CD4-positive, alpha-beta T cell treated with Interferon gamma for 1 hour (primary cell): ENCODE measurements at places on chromosomes 5 and 9.

GRCh38 chr5:6544561-6544935 is 88.3 kb downstream of the NSUN2 start:
- no peak for DNase-seq

- no peak for DNase-seq
Observed at GRCh38 chr9:128369024-128369706, 2.0 kb upstream of the URM1 start.

DNA sequence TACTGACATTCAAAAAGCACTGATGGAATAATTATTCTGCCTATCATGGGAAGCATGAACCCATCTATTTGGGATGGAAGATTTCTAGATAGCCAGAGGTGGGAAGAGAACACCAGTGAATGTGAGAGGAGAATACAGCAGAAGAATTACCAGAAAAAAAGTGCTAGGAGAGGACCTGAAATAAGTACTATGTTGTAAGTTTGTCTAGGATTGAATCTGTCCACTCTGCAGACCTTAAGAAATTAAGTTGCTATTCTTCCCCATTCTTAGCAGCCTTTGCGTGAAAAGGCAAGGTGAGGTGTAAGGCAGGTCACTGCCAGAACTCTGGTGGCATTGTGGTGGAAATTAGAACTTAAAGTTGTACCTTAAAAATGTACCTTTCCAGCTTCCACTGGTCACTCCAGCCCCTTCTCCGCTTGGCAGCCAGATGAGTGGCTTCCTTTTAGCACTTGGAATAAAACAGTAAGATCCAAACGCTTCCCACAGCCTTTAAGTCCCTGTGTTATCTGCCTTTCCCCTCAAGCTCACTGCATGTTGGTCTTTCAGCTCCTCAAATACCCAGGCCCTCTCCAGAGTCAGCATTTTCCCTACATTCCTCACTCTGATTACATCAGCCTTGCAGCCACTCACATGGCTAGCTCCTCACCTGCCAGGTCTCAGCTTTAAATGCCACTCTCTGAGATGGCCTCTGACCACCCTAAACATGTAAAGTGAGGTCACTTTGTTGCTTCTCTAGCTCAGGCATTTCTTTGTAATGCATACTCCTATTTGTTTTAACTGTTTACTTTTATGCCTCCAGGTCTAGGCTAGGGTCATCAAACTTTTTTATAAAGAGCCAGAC is 253.0 kb downstream of the EPB41L4A start:
- no peak for DNase-seq

DNA sequence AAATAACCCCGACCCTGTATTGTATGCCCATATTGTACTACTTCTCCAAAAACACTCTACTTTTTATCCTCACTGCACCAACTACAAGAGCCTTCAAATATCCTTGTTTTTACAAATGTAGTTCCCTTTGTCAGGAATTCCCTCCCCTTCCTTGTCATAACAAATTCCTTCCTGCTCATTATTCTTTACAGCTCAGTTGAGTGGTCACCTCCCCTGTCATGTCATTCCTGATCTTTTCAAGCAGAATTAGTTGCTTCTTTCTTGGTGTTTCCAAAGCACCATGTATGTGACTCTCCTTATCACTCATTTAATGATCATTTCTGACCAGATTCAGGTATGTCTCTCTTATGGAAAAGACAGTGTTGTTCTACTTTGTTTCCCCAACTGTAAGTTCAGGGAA is 194.2 kb upstream of the SMC2 start:
- DNase-seq: no peak

GRCh38 chr5:116573279-116573701 is 1.3 kb downstream of the SEMA6A start:
- no peak for DNase-seq

DNA sequence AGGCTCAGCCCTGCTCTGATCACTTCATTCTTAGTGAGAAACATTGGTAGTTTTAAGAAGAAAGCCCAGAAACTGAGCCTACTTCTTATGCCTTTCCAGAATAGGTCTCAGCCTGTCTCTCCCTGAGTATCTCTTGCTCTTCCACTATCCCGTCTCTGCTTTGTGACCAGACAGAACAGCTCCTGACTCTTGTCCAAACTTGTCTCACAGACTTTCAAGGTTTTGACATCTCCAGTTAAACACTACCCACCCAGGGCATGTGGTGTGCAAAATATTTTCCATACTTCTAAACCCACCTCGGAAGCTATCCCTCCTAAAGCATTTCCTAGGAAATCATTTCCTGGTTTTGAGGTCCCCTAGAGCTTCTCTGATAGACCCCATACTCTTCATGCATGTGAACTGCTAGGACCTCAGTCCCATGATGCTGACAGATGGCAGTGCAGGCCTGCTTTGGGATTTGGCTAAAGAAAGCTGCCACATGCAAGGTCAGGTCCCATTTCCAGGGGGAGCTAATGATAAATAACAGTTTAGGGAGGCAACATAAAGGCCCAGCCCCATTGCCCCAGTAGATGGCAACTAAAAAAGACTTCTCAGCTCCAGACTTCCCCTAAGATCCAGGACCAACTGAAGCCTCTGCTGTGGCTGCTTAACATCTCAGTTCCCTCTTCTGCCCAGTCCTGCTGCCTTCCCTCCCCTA is 211.5 kb downstream of the MED10 start:
- DNase-seq: no peak

GRCh38 chr5:105057893-105058292 is 1495.3 kb upstream of the NUDT12 start:
- no peak for DNase-seq

DNA sequence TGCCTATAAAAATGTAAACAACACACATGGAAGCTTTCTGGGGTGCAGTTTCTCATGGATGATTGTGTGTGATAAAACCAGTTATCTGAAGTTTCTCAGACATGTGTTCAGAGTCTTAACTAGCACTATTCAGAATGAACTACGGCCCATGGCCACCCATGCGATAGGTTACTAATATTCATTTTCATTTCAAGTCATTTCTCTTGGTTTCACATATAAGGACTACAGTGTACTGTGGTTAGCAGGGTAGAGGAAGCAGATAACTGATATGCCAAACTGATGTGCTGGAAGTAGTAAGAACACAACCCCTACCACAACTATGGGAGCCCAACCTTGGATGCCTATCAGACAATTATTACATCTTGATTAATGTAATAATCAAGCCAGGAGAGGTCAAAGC is 372.1 kb downstream of the DTWD2 start:
- DNase-seq: no peak
